Heart right ventricle (tissue), 16 donors: ENCODE measurements at places on chromosomes 7 and 10. TPM values are rescaled to one million over a fixed set of nuclear protein-coding genes. Genes with fewer than 3 reads are reported as not detected.
A peak's percentile ranks its signal among the peaks of the same experiment; 100 is the strongest.

PRSS37 gene
- total RNA-seq, result not detected

DNA sequence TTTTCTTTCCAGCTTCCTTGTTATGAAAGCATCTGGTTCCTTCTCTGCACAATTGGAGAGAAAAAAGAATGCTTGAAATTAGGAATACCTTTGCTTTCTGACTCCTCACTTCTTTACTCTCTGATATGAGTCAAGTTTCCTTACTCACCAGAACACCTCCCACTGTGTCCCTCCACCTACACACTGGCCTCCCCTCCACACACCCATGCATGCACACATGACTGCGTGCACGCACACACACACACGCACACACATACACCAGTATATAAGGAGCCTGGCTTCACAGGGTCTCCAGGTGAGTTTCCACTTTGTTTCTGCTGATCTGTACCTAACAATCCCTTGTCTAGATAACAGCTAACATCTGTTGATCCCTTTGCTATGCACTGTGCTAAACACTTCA lies 11.4 kb upstream of the PTER start:
- no peak for DNase-seq

DNA sequence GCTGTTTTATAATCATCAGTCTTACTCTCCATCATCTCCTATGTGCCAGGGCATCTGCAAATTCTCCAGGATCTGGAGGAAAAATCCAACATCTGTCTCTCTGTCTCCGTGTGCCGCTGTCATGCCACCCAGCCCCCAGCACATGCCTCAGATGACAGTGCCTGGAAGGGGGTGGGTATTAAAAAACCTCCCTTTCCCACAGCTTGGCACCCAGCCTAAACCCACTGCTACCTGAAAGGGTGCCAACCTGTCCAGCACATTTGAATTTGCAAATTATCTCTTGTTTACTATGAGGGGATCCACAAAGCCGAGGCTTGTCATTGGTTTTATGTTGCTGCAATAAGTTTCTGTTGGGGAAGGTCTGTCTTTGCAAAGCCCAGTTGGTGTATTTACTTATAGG lies 73.1 kb downstream of the EMX2 start:
- DNase-seq, result no peak

DNA sequence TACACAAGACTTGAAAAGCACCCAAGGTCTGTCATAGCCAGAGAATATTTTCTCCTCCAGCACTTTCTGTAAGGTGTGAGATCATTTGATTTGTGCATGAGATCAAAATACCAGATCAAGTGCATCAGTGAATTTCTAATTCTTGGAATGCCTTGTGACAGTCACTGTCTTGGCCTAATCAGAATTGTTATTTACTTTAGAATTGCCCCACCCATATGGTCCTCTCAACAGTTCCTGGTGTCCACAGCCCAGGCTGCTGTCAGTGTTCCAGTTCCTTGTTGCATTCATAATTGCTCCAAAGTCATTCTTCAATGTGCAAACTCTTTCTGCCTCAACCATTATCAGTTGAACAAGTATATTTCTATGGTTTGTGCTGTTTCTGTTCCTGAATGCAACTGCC lies 770.2 kb downstream of the NRG3 start:
- DNase-seq, result no peak

DNA sequence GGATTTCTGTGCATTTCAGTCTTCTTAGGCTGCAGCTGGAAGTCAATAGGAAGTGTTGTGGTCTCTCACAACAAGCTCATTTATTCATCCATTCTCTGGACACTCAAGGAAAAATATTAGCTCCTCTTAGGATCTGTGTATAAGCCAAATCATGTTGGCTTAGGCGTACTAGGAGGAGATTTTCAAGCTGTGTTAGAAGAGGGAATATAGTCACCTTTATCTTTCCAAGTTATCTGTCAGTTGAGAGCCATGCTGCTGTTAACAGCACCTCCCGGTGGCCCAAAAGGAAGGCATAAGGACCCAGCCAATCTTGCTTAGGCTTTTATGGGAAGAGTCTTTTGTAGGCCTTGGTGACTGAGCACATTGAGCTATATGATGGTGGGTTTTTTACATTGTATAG lies 220.0 kb downstream of the LRMDA start:
- no peak for DNase-seq

DNA sequence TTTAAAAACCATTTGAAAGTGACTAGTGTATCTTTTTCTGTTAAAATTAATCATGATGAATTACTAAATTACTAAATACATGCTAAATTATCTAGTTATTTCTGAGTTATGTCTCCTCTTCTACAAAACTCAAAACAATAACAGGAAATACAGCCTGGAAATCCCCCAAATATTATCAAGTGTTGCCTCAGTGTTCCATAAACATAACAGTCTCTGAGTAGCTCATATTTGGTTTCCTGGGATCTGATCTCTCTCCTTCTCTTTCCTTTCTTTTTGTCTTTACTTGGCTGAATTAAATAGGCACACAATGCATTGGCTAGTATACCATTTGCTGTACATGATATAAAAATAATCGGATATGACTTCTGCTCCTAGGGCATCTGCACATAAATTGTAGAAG lies 277.6 kb upstream of the IGFBP3 start:
- DNase-seq, result no peak

- no peak for DNase-seq
Measured at GRCh38 chr7:48147078-48147591, 24.1 kb upstream of the ABCA13 start.

GRCh38 chr7:151014950-151015349 lies 9.3 kb downstream of the ATG9B start:
- DNase-seq, result no peak

CDK6 gene
- total RNA-seq, result 31.5 TPM

- DNase-seq, result no peak
Measured at GRCh38 chr10:11154849-11155498, 137.3 kb downstream of the CELF2 start.

MMD2 gene
- not detected for total RNA-seq

DNA sequence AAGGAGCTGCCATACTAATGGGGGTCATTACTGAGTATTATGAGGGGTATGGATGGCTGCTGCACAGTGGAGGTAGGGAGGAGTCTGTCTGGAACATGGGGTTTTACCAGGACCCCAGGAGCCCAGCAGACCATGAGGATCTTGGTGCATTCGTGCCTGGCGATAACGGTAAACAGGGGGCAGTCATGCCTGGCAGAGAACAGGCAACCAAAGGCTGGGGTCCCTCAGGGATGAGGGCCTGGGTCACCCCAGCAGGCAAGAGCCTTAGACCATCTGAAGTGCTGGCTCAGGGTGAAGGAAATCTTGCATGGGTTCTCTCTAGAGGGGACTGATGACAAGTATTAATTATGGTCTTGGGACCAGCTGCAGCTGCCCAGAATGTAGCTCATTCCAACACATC lies 46.1 kb downstream of the MYL10 start:
- no peak for DNase-seq

GRCh38 chr10:74841265-74841973 lies 15.0 kb downstream of the KAT6B start:
- DNase-seq, result peak; percentile 56

DNA sequence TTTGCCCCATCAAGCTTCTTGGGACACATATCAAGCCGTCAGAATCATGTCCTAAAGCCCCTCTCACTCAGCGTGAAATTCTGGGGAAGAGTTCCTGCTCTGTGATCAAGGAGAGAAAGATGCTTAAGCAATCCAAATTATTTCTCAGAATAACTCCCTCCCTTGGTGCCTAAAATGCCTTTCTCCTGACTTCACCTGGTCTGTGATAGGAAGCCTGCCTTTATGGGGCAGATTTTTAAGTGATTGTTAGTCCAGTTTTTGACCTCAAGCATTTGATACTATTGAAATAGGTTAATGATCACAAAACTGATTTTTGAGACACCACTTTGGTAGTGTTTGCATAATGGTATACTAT lies 76.4 kb upstream of the MAGI2 start:
- DNase-seq, result no peak

DNA sequence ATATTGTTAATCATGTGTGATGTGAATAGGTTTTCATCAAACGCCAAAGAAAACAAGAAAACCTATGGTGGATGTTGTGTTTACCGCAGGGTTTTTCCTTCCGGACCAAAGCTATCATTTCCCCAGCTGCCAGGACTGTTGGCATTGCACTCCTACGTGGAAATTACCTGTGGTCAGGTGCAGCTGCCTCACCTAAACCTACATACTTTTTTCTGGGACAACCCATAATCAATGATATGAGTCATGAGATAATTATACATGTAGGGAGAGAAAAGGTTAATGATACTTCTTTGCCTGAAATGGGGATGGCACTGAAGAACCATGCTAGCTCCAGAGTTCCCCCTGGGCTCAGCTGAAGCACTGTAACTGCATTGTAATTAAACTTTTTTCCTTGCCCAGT lies 223.6 kb upstream of the SEMA3E start:
- DNase-seq, result no peak

ADCY1 gene
- total RNA-seq, result 8.6 TPM

GRCh38 chr10:19785366-19785765 lies 30.9 kb upstream of the PLXDC2 start:
- no peak for DNase-seq

- no peak for DNase-seq
Measured at GRCh38 chr10:125261491-125262186, 101.3 kb upstream of the CTBP2 start.

- DNase-seq, result no peak
Measured at GRCh38 chr10:34850558-34850957, 35.5 kb upstream of the PARD3 start.

DNA sequence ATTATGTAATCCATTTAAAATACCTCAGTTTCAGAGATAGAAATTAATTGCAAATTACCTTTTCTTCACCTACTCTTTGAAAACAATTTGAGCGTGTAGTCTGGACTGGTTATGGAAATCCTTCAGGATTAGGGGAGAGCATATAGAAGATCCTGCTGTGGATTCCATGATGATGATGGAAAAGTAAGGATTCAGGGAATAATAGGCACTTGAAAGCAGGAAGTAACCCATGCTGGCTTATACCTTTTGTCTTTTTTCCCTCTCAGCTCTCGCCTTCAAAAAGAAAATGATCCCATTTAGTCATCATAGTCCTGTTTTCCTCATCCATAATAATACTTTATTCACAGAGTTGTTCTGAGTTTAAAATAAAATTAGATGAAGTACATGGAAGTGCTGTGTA lies 4.4 kb downstream of the HBP1 start:
- DNase-seq, result no peak

GRCh38 chr10:56317603-56318002 lies 43.5 kb downstream of the ZWINT start:
- DNase-seq, result no peak

DNA sequence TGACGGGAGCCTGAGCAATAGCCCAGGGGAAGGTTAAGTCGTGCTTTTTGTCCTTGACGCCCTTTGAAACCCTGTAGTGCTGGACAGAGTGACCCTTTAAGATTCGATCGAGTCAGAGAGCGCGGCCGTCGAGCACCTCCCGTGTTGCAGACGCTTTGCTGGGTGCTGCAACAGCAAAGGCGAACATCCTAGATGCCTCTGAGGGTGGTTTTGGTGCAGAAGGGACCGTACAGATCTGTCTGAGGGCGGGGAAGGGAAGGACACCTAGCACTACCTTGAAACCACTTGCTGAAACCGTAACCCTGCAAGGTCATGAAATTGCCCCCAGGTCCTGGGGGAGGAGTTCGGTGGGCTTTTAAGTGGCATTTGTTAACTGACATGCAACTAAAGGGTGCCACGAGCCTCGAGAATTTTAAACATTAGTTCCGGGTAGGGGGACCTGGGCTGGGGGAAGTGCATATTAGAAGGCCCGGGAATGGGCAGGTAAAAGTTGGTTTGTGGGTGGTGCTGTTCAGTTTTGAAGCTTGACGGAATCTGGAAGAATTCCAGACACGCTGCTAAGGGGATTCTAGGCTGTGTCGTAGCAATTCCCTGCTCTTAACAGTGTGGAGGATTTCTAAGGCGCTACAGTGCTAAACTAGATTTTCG lies 786 bp downstream of the ATP5F1C start:
- DNase-seq, result no peak

- DNase-seq, result no peak
Measured at GRCh38 chr7:145845345-145845744, 271.3 kb upstream of the CNTNAP2 start.

KEL gene
- total RNA-seq, result not detected
